ENCODE measurements at places on chromosomes 12 and 14. TPM values are rescaled to one million over a fixed set of nuclear protein-coding genes. Genes with fewer than 3 reads are reported as not detected.

- H3K36me3 ChIP-seq, result peaks cover 16% of the 10 kb centered on the region
- no peaks in the 10 kb centered on the region for H3K4me1 ChIP-seq
- no peak overlapping the region for H3K4me3 ChIP-seq
- H3K27ac ChIP-seq, result no peak overlapping the region
- no peaks in the 10 kb centered on the region for H3K27me3 ChIP-seq
Measured at GRCh38 chr14:91219517-91220389, 24.8 kb downstream of the GPR68 start.

DNA sequence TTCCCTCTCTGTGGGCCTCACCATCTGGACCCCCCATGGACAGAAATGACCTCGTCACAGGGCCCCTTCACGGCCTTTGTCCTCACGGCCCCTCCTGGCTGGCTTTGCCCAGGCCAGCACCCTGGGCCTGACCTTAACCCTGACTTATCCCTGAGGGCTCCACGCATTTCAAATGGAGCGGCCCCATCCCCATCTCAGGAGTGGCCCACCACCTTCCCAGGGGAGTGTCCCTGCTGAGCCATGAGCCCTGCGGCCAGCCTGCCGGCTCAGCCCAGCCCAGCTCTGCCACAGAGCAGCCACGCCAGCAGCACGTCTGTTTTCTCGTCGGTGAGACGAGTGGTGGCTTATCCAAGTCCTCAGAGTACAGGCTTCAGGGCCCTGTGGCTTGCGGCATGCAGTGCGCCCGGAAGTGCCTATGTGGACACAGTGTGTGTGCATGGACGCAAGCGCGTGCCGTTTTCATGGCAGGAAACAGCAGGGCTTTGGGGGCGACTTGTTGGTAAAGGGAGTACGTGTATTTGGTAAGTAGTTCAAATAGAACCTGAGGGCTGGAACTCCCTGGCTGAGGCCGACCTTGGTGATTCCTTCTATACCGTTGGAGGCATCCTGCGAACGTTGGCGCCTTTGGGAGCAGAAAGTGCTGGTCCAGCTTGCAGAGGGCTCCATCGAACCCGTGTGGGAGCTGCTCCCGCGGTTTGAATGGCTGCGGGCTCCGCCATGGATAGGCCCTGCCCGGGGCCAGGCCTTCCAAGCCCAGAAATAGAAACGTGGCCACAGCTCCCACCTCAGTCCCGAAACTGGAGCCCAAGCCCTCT lies 52.1 kb downstream of the LRCOL1 start:
- H3K4me1 ChIP-seq, result peaks cover 6% of the 10 kb centered on the region
- DNase-seq, result no peak
- H3K4me3 ChIP-seq, result no peak overlapping the region
- H3K36me3 ChIP-seq, result no peaks in the 10 kb centered on the region

DNA sequence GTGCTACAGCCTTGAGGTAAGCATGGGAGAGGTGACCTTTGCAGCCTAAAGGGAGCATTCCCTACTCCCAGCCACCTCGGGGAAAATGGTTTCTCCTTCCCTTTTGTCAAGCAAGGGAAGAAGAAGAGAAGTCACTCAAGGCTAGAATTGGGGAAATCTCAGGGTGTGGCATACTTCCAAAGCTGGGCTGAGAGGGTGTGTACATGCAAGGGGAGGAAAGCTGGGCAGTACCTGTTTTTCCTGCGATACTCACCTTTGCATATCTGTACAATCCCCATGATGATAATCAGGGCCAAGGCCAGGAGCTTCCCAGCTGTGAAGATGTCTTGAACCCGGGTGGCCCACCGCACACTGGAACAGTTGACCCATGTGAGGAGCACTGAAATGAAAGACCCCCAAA lies 23.8 kb upstream of the CEBPE start:
- no peak for DNase-seq
- H3K36me3 ChIP-seq, result no peaks in the 10 kb centered on the region

GRCh38 chr12:11880381-11880780 lies 190.4 kb upstream of the BCL2L14 start:
- no peaks in the 10 kb centered on the region for H3K4me1 ChIP-seq
- H3K27ac ChIP-seq, result no peak overlapping the region
- no peaks in the 10 kb centered on the region for H3K27me3 ChIP-seq
- H3K36me3 ChIP-seq, result no peaks in the 10 kb centered on the region
- no peak for DNase-seq

- peaks cover 4% of the 10 kb centered on the region for H3K4me1 ChIP-seq
- no peak for DNase-seq
- H3K27ac ChIP-seq, result no peak overlapping the region
- H3K36me3 ChIP-seq, result no peaks in the 10 kb centered on the region
- no peaks in the 10 kb centered on the region for H3K27me3 ChIP-seq
Measured at GRCh38 chr14:92563359-92563758, 49.8 kb downstream of the RIN3 start.

GRCh38 chr14:22981090-22981875 lies 1.1 kb downstream of the AJUBA start:
- H3K27me3 ChIP-seq, result no peaks in the 10 kb centered on the region
- DNase-seq, result peak; percentile 42
- H3K36me3 ChIP-seq, result no peaks in the 10 kb centered on the region
- peak overlapping the region; percentile 67 for H3K27ac ChIP-seq
- peak overlapping the region; percentile 83 for H3K4me3 ChIP-seq
- H3K4me1 ChIP-seq, result no peaks in the 10 kb centered on the region

DNA sequence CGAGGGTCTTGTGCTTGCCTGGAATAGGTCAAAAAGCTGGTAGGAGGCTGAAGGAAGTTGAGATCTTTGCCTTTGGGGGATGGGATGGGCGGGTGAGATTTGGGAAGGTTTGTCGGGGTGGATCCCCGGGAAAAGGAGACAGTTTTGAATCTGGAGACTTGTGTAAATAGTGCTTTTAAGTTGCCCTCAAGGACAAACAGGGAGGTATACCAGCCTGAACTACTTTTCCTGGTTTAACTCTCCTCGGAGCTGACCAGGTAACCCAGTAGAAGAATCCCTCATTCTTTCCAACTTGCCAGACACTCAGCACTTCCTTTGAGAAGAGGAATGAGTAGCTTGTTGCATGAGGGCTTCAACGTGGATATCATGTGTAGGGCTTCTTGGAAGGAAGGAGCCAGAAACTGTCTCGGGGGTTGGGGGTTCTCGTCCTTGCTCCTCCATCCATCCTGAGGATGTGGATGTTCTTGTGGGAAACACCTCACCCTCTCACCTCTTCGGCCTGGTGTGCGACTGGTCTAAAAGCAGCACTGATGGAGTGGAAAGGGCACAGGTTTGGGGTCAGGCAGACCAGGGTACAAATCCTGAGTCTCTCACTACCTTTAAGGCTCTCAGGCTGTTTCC lies 1.9 kb downstream of the TEAD4 start:
- no peak overlapping the region for H3K27ac ChIP-seq
- DNase-seq, result no peak
- H3K4me1 ChIP-seq, result no peaks in the 10 kb centered on the region
- H3K36me3 ChIP-seq, result no peaks in the 10 kb centered on the region
- H3K27me3 ChIP-seq, result no peaks in the 10 kb centered on the region
- H3K4me3 ChIP-seq, result no peak overlapping the region

DNA sequence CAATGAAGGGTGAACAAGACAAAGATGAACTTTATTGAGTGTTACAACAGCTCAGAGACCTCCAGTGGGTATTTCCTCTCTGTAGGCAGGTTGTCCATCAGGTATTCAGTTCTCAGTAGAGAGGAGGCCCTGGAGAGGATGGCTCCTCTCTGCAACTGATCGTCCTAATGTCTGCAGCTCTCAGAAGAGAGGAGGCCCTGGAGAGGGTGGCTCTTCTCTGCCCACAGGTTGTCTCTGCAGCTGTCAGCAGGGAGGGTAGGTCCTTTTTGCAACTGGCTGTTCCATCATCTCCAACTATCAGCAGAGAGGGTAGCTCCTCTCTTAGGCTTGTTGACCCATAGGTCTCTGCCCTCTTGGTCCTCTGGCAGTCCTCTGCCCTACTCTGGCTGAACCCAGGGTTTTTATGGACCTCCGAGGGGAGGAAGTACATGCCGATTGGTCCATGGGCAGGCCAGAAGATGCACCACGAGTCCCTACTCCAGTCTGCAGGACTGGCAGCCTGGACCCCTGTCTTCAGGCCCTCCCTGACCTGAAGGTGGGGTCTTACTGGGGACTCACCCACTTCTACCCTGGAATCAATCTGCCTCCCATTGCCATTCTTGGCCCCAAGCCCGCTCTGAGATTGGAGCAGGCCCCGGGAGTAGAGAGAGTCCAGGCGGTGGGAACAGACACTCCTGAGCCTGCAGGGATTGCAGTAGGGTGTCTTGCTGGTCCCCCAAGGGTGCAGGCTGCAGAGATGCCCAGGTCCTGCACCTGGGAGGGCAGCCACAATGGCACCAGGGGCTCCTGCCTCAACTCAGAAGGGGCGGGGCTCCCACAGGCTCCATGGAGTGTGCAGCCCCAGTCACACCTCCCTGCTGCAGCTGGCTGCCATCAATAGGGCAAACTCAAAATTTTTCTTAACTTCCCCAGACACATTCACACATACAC lies 2.3 kb downstream of the TMEM116 start:
- peaks cover 24% of the 10 kb centered on the region for H3K4me1 ChIP-seq
- no peaks in the 10 kb centered on the region for H3K36me3 ChIP-seq
- no peak overlapping the region for H3K4me3 ChIP-seq
- no peak for DNase-seq
- no peak overlapping the region for H3K27ac ChIP-seq

- H3K36me3 ChIP-seq, result no peaks in the 10 kb centered on the region
- no peak for DNase-seq
- no peaks in the 10 kb centered on the region for H3K4me1 ChIP-seq
- H3K27me3 ChIP-seq, result no peaks in the 10 kb centered on the region
- H3K27ac ChIP-seq, result no peak overlapping the region
Measured at GRCh38 chr14:76277586-76278130, 98.3 kb upstream of the ESRRB start.

GRCh38 chr14:21199611-21200560 lies 44.0 kb upstream of the OR5AU1 start:
- no peaks in the 10 kb centered on the region for H3K4me1 ChIP-seq
- no peaks in the 10 kb centered on the region for H3K36me3 ChIP-seq
- H3K27ac ChIP-seq, result no peak overlapping the region
- H3K27me3 ChIP-seq, result no peaks in the 10 kb centered on the region
- DNase-seq, result no peak
- H3K4me3 ChIP-seq, result no peak overlapping the region

DNA sequence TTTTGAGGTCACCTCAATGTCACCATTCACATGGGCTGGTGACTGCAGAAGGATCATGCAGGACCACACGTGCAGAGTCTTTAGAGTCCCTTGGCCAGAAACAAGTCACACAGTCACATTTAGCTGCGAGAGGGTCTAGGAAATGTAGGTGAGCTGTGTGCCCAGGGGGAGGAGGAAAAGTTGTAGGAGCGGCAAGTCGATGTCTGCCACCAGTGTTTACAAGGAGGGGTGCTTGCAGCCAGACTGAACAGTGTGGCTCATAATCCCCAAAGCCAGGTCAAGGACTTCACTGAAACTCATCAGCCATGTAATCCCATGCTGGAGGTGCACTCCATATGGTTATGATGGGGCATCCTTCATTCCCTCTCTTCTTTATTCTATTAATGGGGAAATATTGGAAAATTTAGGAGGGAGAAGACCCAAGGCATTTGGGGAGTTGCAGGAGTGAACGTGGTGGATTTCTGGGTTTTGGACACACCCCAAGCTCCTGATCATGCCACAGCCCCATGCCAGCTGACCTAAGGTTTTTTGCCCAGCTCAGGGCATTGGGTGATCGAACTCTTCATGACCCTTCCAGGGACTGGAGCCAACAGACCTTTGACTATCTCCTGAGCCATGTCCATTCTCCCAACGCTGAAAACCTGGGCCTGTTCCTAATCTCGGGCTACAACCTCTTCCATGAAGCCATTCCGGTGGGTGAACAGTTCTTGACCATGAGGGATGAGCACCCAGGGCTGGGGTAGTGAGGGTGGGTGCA lies 7.2 kb downstream of the DAO start:
- no peak overlapping the region for H3K4me3 ChIP-seq
- DNase-seq, result peak; percentile 94
- no peaks in the 10 kb centered on the region for H3K27me3 ChIP-seq

- peak overlapping the region; percentile 80 for H3K4me3 ChIP-seq
- H3K27ac ChIP-seq, result peak overlapping the region; percentile 83
- no peaks in the 10 kb centered on the region for H3K4me1 ChIP-seq
- H3K36me3 ChIP-seq, result no peaks in the 10 kb centered on the region
- no peak for DNase-seq
Measured at GRCh38 chr12:111404362-111405148, 1.2 kb upstream of the SH2B3 start.

DNA sequence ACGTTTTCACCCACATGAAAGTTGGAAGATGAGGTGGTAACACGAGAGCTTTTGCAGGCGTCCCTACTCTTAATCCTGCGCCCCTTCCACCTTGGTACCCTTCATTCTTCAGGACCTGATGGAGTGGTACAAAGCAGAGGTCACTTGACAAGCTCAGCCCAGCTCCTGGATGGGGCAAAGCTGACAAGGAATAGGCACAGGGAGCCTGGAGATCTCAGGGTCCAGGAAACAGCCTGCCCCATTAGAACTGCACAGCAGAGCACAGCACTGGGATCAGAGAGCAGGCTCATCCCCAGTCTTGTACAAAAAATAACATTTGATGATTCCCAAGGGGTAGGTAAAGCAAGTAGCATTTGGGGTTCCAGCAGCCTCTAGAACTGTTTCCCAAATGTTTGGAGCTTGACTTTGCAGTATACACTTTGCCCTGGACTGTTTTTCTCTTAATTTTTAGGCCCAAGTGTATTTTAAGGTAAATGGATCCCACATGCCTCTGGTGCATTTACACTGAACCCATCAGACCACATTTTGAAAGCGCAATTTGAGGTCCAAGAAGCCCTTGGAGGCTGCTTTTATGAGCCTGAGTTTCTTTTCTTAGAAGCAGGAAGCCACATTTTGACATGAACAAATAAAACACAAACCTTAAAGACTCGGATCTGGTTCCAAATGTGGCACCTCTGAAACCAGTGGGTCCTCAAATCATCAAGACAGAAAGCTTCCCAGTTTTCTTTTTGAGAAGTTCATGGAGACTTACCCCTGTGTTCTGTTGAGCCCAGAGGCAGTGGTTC lies 633 bp downstream of the TC2N start:
- no peaks in the 10 kb centered on the region for H3K4me1 ChIP-seq
- no peaks in the 10 kb centered on the region for H3K36me3 ChIP-seq
- no peaks in the 10 kb centered on the region for H3K27me3 ChIP-seq
- H3K4me3 ChIP-seq, result no peak overlapping the region
- no peak overlapping the region for H3K27ac ChIP-seq
- no peak for DNase-seq

DNA sequence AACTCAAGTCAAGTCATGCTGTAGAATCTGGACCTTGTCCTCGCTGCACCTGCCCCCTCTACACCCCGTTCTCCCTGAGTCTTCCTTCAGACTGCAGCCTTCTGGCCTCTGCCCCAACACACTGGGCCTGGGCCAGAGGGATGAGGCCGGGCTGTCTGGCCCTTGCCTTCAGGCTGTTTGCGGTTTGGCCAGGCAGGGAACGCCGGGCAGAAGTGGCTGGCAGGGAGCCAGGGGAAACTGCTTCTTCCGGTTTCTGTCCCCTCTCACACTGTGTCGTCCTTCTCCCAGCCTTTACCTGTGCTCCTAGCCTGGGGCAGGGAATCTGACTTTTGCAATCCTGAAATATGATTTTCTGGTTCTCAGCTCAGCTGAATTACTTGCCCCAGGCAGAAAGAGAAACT lies 13.5 kb downstream of the DGLUCY start:
- no peaks in the 10 kb centered on the region for H3K27me3 ChIP-seq
- H3K36me3 ChIP-seq, result peaks cover 16% of the 10 kb centered on the region
- DNase-seq, result peak; percentile 80
- H3K4me1 ChIP-seq, result no peaks in the 10 kb centered on the region
- no peak overlapping the region for H3K4me3 ChIP-seq

The AGAP2 gene
- 0.35 TPM for total RNA-seq

The PROX2 gene
- not detected for total RNA-seq
